ENCODE measurements at places on chromosomes 2 and 18.

DNA sequence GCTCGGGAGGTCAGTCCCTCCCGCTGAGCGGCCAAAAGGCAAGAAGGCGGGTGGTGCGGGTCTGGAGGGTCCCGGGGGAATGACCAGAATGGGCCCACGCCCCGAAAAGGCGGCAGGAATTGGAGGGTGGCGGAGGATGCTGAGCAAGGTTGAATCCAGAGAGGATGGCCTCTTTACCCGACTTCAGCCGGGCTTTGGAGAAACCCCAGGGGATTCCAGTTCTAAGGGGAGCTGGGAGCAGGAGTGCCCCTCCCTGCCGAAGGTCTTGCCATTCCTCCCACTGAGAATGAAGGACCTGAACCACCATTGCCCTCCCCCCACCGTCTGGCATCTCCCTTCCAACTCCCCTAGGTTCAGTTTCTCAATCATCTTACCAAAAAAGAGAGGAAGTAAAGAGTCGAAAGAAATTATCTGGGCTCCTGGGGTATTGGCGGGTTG lies 38.9 kb upstream of the ATP6V1B1 start:
- DNase-seq = no peak

DNA sequence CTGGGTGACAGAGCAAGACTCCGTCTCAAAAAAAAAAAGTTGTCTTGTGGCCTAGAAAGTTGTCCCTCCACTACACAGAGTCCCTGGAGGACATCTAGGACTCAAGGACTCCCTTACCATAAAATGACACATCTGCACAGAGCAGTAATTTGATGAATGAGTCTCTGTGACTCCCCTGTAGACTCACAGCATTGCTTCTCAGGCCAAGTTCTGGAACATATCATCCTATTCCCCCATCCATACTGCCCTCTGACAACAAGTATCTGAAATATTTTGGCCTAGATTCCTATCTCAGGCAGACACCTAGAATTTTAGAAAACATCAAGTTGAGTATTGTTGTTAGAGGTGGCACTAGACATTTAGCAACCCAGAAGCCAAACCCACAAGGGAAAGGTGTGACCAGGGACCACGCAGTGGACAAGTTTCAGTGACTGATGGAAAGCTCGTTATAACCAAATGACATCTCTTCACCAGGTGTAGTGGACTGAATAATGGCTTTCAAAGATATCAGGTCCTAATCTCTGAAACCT lies 97.9 kb upstream of the ATP8B1 start:
- no peak for DNase-seq

- DNase-seq = no peak
Measured at GRCh38 chr2:150143087-150143536, 344.4 kb downstream of the RND3 start.

DNA sequence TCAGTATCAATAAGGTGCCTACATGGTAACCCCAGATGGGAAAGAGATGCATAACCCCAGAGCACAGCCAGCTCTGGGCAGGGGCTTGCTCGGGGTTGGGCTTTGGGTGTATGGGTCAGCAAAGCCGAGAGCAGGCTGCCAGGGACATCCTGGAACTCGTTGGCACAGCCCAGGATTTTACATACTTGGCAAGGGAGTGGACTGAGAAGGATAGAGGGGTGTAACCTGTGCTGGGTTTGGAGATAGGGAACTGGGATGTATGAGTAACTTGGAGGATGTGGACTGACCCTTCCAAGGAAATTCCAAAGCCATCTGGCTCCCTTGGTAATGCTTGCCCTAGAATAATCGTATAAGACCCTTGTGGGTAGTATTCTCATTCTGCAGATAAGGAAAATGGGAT lies 44.2 kb downstream of the GPR39 start:
- no peak for DNase-seq

DNA sequence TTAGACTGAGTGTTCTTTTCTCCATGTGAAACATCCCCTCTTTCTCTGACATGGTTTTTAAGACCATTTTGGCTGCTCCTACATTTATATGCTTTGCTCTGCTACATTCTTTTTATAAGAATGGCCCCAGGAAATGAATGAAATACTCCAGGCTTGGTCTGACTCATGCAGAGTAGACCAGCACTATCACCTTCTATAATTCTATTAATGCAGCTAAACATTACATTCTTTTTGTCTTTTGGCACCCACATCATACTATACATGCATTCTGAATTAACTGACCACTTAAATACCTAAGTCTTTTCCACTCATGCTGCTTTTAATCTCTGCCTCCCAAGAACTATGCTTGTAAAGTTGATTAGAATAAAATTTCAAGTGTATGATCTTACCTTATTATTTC lies 94.1 kb downstream of the AAK1 start:
- DNase-seq = no peak

GRCh38 chr2:189841019-189841418 lies 56.8 kb downstream of the PMS1 start:
- no peak for DNase-seq

GRCh38 chr2:41414486-41415230 lies 633.2 kb upstream of the PKDCC start:
- no peak for DNase-seq

- DNase-seq = no peak
Measured at GRCh38 chr2:24926602-24927252, 6.7 kb upstream of the ADCY3 start.

DNA sequence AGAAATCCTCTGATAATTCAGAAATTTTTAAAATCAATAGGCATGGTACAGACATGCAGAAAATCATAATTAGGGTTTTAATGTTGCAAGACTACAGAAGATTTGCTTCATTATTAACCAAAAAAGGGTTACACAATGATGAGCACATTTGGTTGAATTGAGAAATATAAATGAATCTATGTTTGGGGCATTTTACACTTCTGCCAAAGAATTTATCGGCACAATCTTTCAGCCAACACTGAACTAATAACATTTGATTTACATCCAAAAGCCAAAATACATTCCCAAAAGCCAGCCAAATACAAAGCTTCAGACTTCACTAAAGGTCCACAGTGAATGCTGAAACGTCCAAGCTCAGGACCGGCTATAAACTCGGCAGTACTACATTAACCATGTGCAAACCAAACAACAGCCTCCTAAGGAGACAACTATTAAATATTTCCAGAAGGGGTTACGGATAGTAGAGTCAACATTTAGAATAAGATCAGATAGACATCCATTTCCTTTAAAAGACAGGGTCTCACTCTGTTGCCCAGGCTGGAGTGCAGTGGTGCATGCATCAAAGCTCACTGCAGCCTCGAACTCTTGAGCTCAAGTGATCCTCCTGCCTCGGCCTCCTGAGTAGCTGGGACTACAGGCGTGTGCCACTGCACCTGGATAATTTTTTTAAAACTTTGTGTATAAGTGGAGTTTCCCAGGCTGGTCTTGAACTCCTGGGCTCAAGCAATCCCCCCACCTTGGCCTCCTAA lies 29.4 kb downstream of the SPRED2 start:
- no peak for DNase-seq

DNA sequence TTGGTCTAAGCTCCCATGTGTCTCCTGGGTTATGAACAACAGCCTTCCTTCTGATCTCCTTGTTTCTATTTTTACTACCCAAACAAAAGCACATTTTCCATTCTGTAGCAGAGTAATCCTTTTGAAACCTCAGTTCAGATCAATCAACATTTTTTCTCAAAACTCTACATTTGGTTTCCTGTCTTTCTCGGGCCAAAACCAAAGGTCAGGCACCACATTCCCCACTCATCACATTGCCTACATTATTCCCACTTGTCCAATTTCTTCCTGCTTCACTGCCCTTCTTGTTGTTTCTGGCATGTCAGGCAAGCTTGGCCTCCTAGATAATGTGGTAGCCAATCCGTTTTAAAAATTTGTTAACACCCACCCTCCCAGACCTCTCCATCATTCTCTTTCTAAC lies 196.8 kb downstream of the PPP1R1C start:
- no peak for DNase-seq

DNA sequence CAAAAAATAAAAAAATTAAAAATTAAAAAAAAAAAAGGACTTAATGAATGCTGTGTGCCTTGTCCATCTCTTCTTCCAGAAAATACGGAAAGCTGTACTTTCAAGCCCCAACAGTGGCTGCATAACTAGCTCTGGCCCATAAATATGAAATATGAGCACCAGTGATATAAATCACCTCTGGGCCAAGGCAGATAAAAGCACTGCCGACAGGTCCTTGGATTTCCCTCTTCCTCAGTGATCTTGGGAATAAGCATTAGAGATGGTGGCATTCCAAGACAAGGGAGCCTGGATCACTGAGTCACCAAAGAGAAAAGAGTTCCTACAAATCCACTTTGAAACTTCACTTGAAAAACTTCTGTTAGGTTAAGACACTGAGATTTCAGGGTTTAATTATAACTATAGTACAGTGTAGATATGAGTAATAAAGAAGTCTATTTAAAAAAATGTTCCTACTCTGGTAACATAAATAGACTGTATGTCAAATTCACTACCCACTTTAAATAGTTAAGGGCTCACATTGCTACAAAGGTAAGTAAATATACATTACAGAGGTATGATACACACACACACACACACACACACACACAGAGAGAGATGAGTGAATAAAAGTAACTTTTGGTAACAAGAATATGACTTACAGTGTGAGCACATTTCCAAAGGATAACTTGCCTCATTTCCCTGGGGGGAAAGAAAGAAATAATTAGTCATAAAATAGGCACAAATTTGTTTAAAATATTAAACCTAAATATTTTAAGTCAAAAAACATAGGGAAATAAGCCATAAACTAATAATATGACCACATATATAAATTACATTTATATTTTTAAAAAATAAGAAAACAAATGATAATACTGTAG lies 35.6 kb downstream of the PPP3R1 start:
- no peak for DNase-seq

- DNase-seq = no peak
Measured at GRCh38 chr2:55025082-55025481, 25.2 kb downstream of the RTN4 start.
